Right renal cortex interstitium (tissue), 3 donors: ENCODE measurements at places on chromosomes 5 and 9. TPM values are rescaled to one million over a fixed set of nuclear protein-coding genes. Genes with fewer than 3 reads are reported as not detected.

DNA sequence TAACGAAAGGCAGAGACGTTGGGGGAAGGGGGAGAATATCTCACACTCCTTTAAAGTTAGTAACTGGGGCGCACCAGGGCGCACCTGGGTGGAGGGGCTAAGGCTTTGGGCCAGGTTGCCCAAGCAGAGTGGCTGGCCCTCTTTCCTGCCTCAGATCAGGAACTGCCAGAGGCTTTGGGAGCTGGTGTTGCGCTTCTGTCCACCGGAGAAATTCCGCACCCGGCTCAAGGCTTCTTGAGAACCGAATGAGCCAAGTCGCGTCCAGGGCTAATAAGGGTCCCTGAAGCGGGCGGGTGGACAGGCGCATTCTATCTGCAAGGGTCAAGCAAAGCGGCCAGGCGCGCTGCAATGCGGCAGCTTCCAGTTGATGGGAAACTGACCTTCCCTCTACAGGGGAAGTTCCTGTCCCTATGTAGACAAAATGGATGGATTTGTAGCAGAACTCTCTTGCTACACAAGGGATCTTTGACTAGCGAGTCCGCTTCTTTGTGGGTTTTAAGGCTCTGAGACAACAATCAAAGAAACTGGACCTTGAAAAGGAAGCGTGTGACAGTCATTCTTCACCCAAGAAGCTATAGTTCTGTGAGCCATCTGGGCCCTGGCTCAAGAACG lies 5.5 kb downstream of the PAX5 start:
- no peak for DNase-seq

Gene SH2D3C
- 12.6 TPM for polyA plus RNA-seq

DNA sequence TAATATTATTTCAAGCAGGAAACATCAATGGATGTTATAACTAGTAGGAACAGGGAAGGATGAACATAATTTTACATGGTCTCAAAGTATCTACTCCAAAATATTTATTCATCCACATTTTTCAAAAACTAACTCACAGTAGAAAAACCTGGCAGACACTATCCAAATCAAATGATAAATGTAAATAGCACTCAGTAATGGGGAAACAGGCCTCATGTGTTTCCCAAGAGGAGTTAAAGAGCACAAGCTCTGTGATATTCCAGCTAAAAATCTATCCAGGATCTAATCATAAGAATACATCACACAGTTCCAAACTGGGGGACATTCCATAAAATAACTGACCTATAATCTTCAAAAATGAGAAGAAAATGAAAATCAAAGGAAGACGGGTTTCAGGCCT lies 443.1 kb downstream of the ZNF608 start:
- no peak for DNase-seq

Gene PRR16
- polyA plus RNA-seq = 2.9 TPM

DNA sequence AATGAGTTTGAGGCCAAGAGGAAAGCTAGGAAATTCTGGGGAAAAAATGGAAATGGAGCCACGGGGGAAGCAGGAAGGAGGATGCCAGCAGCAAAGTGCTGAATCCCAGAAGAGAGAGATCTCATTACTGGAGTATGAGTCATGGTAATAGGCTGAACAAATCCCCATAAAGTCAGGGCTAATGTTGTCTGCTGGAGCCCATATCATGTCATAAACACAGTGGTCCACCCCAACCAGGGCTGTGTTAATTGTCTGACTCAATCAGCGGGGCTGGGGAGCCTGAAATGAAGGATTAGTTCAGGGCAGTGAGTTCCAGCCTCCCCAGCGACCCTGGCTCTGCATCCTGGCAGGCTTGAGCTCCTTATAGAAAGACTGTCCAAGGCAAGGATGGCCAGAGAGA lies 68.8 kb downstream of the TLR4 start:
- no peak for DNase-seq

Gene SVEP1
- 7.0 TPM for polyA plus RNA-seq

GRCh38 chr9:128892221-128892921 lies 10.4 kb downstream of the LRRC8A start:
- no peak for DNase-seq

Gene GABRP
- polyA plus RNA-seq = 1.2 TPM

DNA sequence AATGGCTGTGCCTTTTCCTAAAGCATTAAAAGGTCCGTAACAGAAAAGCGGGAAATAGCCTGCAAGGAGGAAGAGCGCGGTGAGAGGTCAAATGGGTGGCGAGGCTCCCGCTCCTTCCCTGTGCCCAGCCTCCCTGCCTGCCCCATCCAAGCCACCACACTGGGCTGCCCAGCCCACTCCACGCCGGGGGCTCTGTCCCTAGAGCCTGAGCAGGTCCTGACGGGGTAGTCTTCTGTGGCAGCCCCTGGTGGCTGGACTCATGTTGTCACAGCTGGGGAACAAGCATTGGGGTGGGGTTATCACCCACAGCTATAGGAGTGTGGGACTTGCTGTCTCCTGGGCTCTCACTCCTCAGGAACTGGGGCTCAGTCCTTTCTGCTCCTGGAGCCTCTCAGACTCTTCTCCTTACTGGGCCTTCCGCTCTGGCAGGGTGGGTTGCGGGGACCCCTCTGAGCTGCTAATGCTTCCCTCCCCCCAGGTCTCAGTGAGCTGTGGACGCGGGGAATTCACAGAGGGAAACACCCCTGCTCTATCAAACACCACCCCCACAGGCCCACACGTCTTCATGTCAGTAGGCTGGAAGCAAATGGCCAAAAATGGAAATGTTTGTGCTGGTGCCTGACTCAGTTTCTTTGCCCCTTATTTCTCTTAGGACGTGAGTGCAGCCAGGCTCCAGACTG lies 152.4 kb upstream of the PHYKPL start:
- DNase-seq = no peak

DNA sequence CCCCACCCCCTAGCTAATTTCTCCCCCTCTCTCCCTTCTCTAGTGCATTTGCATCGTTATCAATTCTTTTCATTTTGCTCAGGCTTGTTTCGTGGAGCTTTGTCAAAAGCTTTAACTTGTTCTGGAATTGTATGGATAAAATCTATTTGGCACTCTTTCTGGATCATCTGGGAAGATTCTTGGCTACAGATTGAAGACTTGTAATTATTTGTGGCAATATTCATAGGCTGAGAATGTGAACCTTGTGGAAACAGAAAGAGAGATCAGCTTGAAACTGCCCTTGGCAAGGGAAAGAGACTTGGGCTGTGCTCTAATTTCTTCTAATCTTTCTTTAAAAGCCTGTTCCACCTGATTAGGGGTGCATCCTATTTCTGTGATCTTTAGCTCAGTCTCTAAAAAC lies 340.6 kb upstream of the DAB2 start:
- DNase-seq = no peak

DNA sequence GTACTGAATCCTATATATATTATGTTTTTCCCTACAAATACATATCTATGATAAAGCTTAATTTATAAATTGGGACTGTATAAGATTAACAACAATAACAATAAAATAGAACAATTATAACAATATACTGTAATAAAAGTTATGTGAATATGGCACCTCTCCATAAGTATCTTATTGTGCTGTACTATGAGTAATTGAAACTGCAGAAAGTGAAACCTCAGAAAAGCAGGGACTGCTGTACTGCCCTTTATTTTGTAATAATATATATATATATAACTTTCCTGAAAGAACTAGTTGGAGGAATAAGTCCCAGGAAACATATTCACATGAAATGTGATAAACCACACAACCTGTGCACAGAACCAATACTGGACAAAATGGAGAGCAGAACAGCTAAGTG lies 77.3 kb downstream of the PAM start:
- DNase-seq = no peak

Gene ATP10B
- polyA plus RNA-seq = 0.26 TPM

DNA sequence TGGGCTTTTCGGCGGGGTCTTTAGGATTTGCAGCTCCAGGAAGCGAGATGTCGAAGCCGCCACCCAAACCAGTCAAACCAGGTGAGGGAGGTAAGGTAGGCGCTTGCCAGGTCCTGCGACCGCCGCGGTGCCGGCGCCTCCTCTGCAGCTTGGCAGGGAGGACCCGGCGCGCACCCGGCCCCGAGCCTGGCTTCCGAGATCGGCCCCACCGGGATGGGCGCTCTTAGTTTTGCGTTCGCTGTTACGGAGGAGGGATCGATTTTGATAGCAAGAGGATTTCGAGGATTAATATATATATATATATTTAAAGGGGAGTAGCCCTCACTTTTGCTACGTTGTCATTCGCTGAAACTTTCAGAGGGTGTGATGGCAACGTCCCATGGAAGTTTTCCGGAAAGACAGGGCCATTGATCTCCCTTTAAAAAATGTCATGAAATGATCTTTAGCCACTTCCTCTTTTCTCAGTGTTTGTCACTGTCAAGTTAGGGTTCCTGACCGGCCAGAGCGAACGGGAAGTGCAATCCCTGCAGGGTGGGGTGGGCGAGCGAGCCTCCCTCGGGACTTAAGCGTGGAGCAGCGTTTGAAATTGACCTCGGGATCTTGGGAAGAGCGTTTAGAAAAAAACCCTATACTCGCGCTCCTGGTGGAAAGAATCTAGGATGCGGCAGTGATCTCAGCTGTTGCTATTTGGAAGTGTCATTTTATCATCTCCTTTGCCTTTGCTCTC lies 495 bp downstream of the OSTF1 start:
- peak; percentile 45 for DNase-seq

DNA sequence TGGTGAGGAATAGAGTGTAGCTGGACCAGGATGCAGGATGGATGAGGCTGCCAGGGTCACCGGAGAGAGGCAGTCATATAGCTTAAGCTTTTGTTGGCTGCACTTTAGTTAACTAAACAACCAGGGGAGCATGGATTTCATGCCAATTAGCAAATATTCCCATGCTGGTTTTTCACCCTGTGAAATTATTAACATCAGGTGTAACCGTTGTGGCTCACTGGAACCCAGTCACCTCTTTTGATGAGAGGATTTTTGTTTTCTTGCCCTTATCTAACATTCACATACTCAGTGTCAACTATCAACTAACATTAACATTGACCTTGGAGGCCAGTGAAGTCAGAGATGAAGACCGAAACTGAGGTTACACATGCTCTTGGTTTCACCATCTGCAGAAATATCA lies 97.2 kb upstream of the BASP1 start:
- no peak for DNase-seq

DNA sequence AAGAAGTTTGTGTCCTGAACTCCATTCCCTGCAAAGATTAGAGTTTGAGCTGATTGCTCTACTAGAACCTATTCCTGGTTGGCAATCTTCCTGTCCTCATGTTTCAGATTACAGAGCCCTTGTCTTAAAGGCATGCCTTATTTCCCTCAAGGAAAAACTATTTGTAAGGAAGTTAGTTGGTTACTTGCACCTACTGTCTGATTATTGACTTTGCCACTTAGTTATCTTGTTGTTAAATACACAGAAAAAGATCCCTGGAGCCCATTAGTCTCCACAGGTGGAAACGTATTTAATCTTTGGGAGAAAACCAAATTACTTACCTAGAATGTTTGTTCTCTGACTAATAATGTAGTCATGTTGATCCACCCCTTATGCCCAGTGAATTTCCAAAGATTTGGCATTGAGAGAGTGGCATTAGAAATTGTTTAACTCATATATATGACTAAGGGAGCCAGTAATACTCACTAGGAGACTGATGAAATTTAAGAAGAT lies 132.3 kb upstream of the ELL2 start:
- no peak for DNase-seq

DNA sequence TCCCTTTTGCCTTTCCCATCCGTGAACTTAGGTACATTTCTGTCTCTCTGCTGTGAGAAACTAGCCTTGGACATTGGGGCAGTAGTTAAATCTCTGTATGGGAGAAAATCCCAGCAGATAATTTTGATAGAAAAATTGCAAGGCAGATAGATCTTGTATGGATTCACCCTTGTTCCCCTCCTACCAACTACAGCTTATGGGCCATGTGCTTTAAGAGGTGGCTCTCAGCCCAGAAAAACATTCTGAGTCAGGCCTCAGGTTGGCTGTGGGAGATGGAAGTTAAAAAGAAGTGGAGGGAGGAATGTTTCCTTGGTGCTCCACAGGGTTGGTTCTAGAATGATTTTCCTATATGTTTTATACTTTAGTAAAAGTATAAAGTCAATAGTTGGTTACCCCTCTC lies 1.4 kb upstream of the KDM3B start:
- DNase-seq = no peak

Gene SPINK5
- polyA plus RNA-seq = 0.28 TPM

DNA sequence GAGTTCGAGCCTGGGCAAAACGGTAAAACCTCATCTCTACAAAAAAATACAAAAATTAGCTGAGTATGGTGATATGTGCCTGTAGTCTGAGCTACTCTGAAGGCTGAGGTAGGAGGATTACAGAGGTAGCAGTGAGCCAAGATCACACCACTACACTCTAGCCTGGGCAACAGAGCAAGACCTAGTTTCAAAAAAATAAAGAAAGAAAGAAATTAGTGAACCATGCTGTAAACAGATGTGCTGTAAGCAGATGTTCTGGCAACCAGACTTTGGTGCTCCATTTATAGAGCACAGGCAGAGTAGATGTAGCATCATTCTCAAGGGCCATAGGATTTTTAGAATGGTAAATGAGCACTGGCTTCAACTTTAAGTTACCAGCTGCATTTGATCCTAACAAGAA lies 115.4 kb downstream of the ST8SIA4 start:
- no peak for DNase-seq

DNA sequence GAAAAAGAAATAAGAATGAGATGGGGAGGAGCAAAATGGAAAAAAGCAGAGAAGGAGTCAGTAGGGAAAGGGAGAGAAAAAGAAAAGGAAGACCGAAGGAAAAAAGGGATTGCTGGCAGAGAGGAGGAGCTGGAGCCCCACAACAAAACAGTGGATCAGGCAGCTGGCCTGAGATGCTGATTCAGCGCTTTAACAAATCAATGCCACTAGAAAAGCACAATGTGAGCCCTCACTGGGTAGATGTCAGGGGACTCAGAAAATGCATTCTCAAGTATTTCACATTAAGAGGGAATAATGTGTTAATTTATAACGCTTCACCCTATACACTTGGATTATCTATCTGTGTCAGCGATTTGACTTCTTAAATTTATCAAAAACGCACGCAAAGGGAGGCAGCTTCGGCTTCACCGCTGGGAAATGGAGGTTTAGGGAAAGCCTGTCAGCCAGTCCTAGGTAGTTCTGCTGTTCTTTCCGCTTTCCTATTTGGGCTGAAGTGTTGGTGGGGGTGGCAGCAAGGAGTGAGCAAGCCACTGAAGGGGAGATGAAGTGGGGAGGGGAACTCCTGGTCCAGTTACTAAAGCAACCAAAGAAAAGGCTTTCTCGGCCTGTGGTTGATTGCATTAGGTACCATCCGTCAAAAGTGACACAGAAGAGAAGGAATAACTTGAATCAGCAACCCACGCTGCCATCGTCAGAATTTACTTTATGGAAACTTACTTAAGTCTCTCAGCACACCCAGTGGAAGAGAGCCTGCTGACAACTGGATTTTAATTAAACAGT lies 161.6 kb downstream of the BNC2 start:
- DNase-seq = no peak

- no peak for DNase-seq
Observed at GRCh38 chr9:92762781-92763708, 1.6 kb downstream of the BICD2 start.

GRCh38 chr9:89466451-89467277 lies 31.2 kb downstream of the SEMA4D start:
- DNase-seq = no peak

GRCh38 chr9:136117916-136118319 lies 757 bp downstream of the TMEM250 start:
- DNase-seq = no peak

Gene HSD17B3
- polyA plus RNA-seq = 0.72 TPM
